ENCODE measurements at places on chromosomes 4 and X. TPM values are rescaled to one million over a fixed set of nuclear protein-coding genes. Genes with fewer than 3 reads are reported as not detected.

GRCh38 chr4:10225096-10225495, 108.5 kb upstream of the WDR1 start:
- H3K36me3 ChIP-seq: no peaks in the 10 kb centered on the region
- no peaks in the 10 kb centered on the region for H3K27me3 ChIP-seq
- no peaks in the 10 kb centered on the region for H3K4me1 ChIP-seq
- no peak overlapping the region for H3K4me3 ChIP-seq

- no peak overlapping the region for H3K4me3 ChIP-seq
- H3K27ac ChIP-seq: no peak overlapping the region
- H3K4me1 ChIP-seq: no peaks in the 10 kb centered on the region
- no peaks in the 10 kb centered on the region for H3K36me3 ChIP-seq
Observed at GRCh38 chrX:131741103-131741581, 197.3 kb downstream of the OR13H1 start.

- no peak for DNase-seq
- H3K4me3 ChIP-seq: no peak overlapping the region
- no peaks in the 10 kb centered on the region for H3K27me3 ChIP-seq
- H3K36me3 ChIP-seq: no peaks in the 10 kb centered on the region
- H3K27ac ChIP-seq: no peak overlapping the region
Observed at GRCh38 chr4:102454268-102454667, 46.9 kb upstream of the NFKB1 start.

DNA sequence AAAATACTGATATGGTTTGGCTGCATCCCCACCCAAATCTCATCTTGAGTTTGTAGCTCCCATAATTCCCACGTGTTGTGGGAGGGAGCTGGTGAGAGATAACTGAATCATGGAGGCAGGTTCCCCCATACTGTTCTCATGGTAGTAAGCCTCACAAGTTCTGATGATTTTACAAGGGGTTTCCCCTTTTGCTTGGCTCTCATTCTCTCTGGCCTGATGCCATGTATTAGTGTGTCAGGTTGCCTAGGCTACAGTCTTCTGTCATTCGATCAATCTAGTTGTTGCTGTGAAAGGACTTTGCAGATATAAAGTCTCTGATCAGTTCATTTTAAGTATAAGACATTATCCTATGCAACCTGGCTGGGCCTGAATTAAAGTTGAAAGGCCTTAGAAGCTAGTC, 209.3 kb upstream of the MAOA start:
- H3K27ac ChIP-seq: no peak overlapping the region
- no peaks in the 10 kb centered on the region for H3K4me1 ChIP-seq
- no peak overlapping the region for H3K4me3 ChIP-seq
- DNase-seq: no peak
- no peaks in the 10 kb centered on the region for H3K36me3 ChIP-seq

GRCh38 chr4:183374950-183375555, 52.8 kb upstream of the CLDN24 start:
- H3K4me1 ChIP-seq: no peaks in the 10 kb centered on the region
- H3K4me3 ChIP-seq: no peak overlapping the region
- no peak overlapping the region for H3K27ac ChIP-seq

- no peak for DNase-seq
- no peaks in the 10 kb centered on the region for H3K4me1 ChIP-seq
- H3K27me3 ChIP-seq: no peaks in the 10 kb centered on the region
- H3K4me3 ChIP-seq: no peak overlapping the region
- no peaks in the 10 kb centered on the region for H3K36me3 ChIP-seq
- no peak overlapping the region for H3K27ac ChIP-seq
Observed at GRCh38 chr4:174334628-174335027, 50.9 kb downstream of the CEP44 start.

GRCh38 chrX:44997888-44998287, 124.9 kb downstream of the KDM6A start:
- no peaks in the 10 kb centered on the region for H3K36me3 ChIP-seq
- no peak overlapping the region for H3K4me3 ChIP-seq
- no peaks in the 10 kb centered on the region for H3K4me1 ChIP-seq

DNA sequence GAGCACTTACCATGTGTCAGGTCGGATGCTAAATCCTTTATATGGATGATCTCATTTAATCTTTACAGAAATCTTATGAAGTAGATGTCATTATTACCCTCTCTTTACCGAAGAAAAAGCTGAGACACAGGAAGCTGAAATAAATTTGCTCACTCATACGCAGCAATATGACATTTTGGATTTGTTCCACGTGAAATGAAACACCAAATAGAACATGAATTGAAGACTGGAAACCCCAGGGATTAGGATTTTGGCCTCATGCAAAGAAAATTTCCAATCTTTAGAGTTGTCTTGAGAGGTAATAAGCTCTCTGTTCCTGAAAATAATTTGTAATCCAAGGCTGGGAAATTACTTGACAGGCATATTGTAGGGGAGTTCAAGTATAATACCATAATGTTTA, 354.4 kb upstream of the CLNK start:
- no peak overlapping the region for H3K27ac ChIP-seq
- no peaks in the 10 kb centered on the region for H3K27me3 ChIP-seq
- no peak for DNase-seq
- no peaks in the 10 kb centered on the region for H3K36me3 ChIP-seq
- H3K4me1 ChIP-seq: no peaks in the 10 kb centered on the region

GRCh38 chr4:150826306-150826705, 188.8 kb downstream of the LRBA start:
- no peak for DNase-seq
- no peak overlapping the region for H3K27ac ChIP-seq
- no peak overlapping the region for H3K4me3 ChIP-seq
- H3K36me3 ChIP-seq: no peaks in the 10 kb centered on the region
- no peaks in the 10 kb centered on the region for H3K27me3 ChIP-seq

DNA sequence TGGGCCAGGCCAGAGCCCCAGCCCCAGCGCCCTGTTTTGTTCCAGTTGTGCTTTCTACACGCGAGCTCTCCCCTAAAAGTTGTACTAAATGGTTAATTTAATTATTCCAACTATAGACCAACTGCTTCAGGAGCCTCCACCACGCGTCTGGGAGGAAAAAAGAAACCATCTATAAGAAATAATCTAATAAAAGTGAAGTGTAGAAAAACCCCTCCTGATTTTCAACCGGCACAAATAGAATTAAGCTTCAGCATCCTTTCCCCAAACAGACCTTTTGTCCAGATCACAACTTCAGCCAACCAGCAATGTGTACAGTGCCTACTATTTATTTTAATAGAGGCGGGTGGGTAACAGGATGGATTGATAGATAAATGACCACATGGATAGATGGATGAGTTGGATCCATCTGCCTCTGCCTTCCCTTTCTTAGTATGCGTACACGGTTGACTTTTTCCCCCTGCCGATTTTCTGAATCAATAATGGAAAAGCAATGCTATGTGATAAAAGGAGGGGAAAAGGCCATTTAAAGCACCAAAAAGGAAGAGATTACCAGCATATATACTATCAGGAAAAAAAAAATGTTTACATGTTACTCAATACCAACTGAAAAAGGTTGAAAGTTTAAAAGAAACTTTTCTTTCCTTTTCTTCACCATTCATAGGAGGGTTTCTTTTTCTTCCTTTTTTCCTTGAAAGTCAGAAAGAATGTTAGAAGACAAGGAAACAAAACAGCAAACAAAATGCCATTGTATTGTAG, 3.7 kb upstream of the PHOX2B start:
- DNase-seq: no peak
- peaks cover 55% of the 10 kb centered on the region for H3K27me3 ChIP-seq
- H3K4me3 ChIP-seq: no peak overlapping the region
- no peaks in the 10 kb centered on the region for H3K4me1 ChIP-seq
- no peak overlapping the region for H3K27ac ChIP-seq

GRCh38 chrX:22373094-22373493, 100.4 kb downstream of the CBLL2 start:
- H3K27ac ChIP-seq: no peak overlapping the region
- H3K36me3 ChIP-seq: no peaks in the 10 kb centered on the region
- no peaks in the 10 kb centered on the region for H3K4me1 ChIP-seq
- no peaks in the 10 kb centered on the region for H3K27me3 ChIP-seq

DNA sequence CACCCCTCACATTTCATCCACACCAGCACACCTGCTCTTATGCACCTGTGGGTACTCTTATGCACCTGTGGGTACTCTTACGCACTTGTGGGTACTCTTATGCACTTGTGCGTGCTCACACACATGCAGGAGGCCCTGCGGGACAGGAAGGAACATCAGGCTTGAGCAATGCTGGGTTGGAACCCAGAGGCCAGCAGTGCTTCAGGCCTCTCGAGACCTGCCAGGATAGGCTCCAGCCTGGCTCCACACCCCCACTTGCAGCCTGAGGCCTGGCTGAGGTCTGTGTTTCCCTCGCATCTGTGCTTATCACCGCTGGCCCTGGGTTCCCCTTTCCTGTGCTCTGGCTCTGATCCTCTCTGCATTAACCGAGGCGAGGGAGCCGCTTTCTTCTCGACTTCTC, 34.7 kb downstream of the SORCS2 start:
- H3K36me3 ChIP-seq: no peaks in the 10 kb centered on the region
- no peak overlapping the region for H3K27ac ChIP-seq
- DNase-seq: no peak
- H3K27me3 ChIP-seq: no peaks in the 10 kb centered on the region

DNA sequence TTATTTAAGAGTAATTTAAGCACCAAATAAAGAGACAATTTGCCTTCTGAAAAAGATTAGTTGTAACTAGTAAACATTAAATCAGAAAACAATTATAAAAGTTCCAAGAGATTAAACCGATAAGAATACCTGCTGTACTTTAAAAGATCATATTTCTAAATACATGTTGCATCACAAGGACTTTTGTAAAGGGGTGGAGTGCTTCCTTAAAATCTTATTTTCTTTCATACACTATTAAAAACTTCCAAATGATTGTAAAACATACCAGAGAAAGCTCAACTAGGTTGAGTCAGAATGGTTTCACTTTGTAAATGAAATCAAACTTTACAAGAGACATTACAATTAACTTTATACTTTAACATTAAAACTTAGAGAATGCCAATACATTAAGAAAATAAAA, 41.8 kb downstream of the ACSL4 start:
- H3K4me1 ChIP-seq: no peaks in the 10 kb centered on the region
- DNase-seq: no peak
- no peaks in the 10 kb centered on the region for H3K36me3 ChIP-seq
- no peaks in the 10 kb centered on the region for H3K27me3 ChIP-seq
- H3K27ac ChIP-seq: no peak overlapping the region

- H3K4me1 ChIP-seq: no peaks in the 10 kb centered on the region
- DNase-seq: no peak
- H3K36me3 ChIP-seq: no peaks in the 10 kb centered on the region
- H3K27ac ChIP-seq: no peak overlapping the region
Observed at GRCh38 chr4:78310007-78310739, 241.4 kb upstream of the ANXA3 start.

- no peak for DNase-seq
- H3K27me3 ChIP-seq: no peaks in the 10 kb centered on the region
- no peak overlapping the region for H3K4me3 ChIP-seq
- H3K36me3 ChIP-seq: no peaks in the 10 kb centered on the region
- no peak overlapping the region for H3K27ac ChIP-seq
- no peaks in the 10 kb centered on the region for H3K4me1 ChIP-seq
Observed at GRCh38 chrX:25976683-25977310, 161.3 kb upstream of the MAGEB18 start.

DNA sequence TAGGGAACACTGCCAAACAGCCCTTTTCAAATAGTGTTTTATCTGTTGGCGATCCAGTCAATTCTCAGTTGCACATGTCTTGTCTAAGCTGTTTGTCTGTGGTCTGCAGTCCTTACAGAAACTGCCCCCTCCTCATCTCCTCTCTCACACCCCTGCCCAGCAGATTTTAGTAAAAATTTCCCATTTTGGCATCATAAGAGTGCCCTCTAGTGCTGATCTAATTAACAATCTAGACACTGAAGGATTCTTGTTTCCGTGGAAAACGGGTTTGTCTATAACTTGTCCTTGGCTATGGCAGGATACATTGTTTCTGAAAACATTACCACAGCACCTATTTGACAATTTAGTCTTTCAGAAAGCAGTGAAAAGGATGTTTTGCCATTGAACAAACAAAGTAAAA, 227.2 kb upstream of the MBNL3 start:
- DNase-seq: peak; percentile 1
- no peak overlapping the region for H3K4me3 ChIP-seq
- no peak overlapping the region for H3K27ac ChIP-seq
- H3K36me3 ChIP-seq: no peaks in the 10 kb centered on the region
- H3K4me1 ChIP-seq: no peaks in the 10 kb centered on the region

Gene BRS3
- total RNA-seq: not detected

Gene RBM10
- 39.5 TPM for total RNA-seq

Gene CDKL2
- 2.3 TPM for total RNA-seq

Gene SLC9A6
- total RNA-seq: 18.2 TPM

Gene TRIM75
- not detected for total RNA-seq

Gene TBC1D14
- total RNA-seq: 37.7 TPM

Gene NUDT11
- 7.1 TPM for total RNA-seq

Gene RENBP
- total RNA-seq: 5.4 TPM

Gene RAB40AL
- 0.33 TPM for total RNA-seq

Data from fibroblast of lung (primary cell).